ENCODE measurements at places on chromosomes 16 and 17.
A peak's percentile ranks its signal among the peaks of the same experiment; 100 is the strongest.

DNA sequence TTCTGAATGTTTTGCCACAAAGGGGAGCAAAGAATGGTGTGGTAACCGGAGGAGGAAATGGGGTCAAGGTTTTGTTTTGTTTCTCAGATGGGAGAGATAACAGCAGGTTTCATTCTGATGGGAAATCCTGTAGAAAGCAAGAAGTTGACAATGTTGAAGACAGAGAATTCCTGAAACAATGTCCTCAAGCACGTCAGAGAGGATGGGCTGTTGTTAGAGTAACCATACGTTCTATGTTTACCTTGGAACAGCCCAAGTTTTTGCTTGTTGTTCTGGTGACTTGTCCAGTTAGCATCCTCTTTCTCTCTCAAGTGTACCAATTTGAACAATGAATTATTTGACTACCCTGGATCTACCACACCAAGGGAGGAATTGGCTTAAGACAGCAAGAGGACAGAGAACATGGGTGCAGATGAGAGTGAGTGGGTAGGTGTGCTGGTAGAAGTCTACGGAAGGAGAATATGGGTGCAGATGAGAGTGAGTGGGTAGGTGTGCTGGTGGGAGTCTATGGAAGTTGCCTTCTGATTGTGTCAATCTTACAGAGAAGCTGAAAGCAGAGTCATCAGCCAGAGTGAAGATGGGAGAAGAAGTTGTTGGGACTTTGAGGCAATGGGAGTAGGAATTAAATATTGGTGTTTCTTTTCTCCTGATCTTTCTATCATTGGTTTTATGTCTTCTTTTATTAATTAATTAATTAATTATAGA, 14.8 kb upstream of the NSRP1 start:
- no peak for DNase-seq

DNA sequence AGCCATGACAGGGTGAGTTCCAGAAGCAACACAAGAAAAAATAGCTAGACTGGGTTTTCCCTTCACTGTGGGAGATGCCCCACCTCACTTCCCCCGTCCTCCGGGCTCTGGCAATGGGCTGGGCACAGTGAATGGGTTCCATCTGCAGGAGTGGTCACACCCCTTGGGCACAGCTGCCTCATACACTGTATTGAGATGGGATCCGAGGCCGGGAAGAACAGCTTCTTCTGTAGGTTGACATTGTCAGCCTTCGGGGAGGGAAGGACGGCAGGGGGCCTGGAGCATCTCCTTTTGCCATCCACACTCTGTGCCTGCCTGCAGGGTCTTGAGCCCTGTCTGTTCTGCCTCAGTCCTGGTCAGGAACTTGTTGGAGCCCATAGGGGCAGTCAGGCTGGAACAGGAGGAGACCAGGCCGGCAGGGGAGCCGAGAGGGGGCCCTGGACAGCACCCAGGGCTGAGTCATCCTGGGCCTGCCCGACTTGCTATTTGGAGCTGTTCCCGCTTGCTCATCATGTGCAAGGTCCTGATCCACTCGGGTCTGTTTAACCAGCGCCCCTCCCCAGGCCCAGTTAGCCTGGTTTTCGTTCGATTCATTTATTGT, 286.7 kb downstream of the SEC14L1 start:
- DNase-seq: no peak

DNA sequence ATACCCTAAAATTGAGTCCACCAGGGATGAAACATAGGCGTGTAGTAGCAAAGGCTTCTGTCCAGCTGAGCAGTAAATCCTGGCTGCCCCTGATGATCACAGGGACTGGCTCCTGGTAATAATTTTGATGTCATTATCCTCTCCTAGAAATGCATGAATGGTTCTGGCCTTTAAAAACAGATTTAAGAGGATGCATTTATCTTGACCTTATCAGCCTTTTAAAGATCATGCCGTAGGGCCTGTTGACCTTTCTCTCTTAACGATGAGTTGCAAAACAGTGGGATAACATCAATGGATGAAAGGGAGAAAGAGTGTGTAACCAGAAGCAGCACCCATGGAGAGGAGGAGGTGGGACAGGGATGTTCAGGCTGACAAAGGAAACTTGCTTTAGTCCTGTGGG, 128.5 kb downstream of the CA10 start:
- DNase-seq: no peak

GRCh38 chr17:4142107-4142900, 526 bp downstream of the ZZEF1 start:
- DNase-seq: no peak

GRCh38 chr16:29230671-29231096, 175.8 kb downstream of the NPIPB11 start:
- DNase-seq: no peak

DNA sequence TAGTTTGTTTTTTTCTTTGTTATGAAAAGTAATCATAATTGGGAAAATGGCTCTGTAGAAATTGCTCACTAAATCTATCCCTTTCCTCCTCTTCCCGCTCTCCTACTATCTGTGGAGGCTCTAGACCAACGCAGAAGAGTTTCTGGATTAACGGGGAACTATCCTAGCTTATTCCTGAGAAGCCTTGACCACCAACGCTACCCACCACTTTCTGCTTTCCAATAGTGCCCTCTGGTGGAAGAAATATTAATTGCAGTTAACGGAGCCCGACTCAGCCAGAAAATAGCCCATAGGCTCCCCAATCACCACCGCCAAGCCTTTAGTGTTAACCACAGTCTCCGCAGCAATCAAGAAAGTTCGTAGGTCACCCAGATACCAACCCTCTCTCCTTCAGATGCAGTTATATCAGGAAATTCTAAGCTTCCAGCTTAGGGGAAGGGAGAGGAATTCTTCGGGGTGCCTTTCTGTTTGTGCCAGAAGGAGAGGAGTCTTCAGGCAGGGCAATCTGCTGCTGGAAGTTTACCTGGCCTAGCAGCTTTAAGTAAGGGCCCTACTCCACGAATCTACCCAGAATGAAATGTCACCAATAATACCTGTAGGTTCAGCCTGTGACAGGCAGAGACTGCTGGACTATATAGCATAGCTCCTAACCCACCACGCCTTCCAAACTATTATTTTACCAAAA, 23.0 kb upstream of the NSRP1 start:
- DNase-seq: peak; percentile 65

- DNase-seq: no peak
Measured at GRCh38 chr16:22388101-22388644, 13.8 kb upstream of the CDR2 start.

- DNase-seq: no peak
Measured at GRCh38 chr17:41256291-41256685, 1.1 kb downstream of the KRTAP9-9 start.

GRCh38 chr16:85479972-85480726, 133.0 kb upstream of the GSE1 start:
- no peak for DNase-seq

DNA sequence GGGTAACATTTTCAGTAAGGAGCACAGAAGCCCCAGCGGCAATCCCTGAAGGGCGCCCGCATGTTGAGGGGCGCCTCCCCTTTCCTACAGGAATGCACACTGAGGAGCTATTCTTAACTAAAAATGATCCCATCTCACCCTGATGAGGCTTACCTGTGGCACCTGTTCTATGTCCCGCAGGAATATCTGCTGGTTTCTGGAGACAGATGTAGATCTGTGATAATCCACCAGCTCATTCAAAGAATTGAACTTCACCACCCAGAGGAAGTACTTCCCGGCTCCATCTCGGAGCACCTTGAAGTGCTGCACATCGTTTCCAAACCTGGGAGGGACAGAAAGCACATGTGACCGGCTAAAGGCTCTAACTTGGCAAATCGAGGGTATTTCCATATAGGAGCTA, 32.3 kb upstream of the SLC25A19 start:
- peak; percentile 20 for DNase-seq

- DNase-seq: no peak
Measured at GRCh38 chr16:86854058-86854621, 275.8 kb downstream of the FOXL1 start.

DNA sequence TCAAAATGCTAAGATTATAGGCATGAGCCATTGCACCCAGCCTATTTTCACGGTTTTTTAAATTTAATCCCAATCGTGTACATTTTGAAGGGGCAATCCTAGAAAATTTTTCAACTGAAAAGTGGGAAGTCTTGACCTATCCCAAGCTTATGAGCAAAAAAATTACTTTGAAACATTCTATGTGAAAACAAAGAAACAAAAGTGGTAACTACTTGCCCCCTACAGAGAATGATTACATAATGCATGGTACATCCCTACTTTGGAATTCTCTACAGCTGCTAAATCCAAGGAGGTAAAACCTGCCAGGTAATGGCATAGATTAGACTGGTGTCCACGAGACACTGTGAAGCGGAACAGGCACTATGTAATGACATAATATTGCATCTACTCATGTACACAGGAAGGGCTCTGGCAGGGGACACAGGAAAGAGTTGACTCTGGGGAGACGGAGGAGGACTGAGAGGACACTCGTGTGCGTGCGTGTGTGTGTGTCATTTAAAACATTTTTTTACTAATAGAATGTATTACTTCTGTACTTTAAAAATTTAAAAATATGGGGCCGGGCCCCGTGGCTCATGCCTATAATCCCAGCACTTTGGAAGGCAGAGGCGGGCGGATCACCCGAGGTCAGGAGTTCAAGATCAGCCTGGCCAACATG, 15.7 kb downstream of the ASGR2 start:
- peak; percentile 22 for DNase-seq

- DNase-seq: no peak
Measured at GRCh38 chr16:81696961-81697615, 82.0 kb upstream of the PLCG2 start.

GRCh38 chr17:76407509-76407908, 23.1 kb downstream of the SPHK1 start:
- DNase-seq: no peak

GRCh38 chr16:14110728-14111251, 39.7 kb downstream of the MRTFB start:
- no peak for DNase-seq

DNA sequence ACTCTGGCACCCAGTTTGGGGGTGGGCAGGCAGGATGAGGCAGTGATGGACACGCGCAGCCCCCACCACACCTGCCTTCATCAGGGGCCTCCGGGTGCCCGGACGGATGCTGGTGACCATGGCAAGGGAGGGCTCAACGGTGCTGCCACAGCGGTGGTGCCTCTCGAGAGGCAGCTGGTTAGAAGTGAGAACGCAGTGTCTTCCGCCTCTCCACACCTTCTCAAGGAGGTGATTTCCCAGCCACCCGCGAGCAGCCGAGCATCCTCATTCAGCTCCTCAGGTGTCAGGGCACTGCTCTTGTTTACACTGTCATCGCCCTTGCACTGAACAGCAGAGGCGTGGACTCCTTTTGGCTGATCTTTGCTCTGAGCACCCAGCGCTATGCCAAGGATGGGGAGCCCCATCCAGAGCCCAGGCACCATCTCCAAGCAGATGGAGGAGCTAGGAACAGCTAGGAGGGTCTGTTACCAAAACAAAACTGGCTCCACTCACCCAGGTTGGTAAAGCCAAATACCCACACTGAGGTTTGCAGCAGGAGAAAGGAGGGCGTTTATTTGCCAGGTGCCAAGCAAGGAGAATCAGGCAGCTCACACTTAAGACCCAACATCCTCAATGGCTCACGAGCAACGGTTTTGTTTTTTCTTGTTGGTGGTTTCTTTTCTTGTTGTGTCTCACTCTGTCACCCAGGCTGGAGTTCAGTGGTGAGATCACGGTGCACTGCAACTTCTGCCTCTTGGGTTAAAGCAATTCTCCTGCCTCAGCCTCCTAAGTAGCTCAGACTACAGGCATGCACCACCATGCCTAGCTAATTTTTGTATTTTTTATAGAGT, 174.3 kb upstream of the TNRC6C start:
- peak; percentile 80 for DNase-seq

DNA sequence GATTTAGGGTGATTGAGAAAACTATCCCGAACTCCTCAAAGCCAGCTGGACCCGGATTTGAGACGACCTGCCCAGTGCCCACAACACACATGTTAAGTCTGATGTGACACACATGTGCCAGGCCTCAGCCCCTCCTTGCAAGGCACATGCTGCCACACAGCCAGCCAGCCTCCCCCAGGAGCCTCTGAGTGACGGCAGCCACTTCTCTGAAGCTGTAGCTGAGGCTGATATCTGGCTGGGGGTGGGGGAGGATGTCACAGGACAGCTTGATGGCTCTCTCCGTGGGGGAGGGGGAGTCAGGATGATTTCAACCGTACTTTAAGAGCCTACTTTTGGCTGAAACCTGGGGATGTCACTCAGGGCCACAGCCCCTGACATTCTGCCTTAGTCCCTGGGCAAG, 40.9 kb downstream of the SRCIN1 start:
- DNase-seq: no peak

DNA sequence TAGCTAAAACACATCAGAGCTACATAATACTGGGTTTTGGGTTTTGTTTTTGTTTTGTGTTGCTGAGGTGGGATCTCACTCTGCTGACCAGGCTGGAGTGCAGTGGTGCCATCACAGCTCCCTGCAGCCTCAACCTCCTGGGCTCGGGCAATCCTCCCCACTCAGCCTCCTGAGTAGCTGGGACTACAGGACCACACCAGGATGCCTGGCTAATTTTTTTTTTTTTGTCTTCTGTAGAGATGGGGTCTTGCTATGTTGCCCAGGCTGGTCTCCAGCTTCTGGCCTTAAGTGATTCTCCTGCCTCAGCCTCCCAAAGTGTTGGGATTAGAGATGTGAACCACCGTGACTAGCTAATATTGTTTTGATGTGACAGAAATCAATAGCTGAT, 6.2 kb downstream of the MEAK7 start:
- DNase-seq: no peak

GRCh38 chr17:74637926-74638325, 14.4 kb upstream of the CD300E start:
- DNase-seq: no peak

- DNase-seq: no peak
Measured at GRCh38 chr17:18974407-18975149, 22.6 kb downstream of the SLC5A10 start.

GRCh38 chr17:7589891-7590691, at the start of gene SOX15:
Gene SOX15 (minus strand): TSS chr17:7590094. CDS start chr17:7589676, 418 bp downstream.
- no peak for DNase-seq

DNA sequence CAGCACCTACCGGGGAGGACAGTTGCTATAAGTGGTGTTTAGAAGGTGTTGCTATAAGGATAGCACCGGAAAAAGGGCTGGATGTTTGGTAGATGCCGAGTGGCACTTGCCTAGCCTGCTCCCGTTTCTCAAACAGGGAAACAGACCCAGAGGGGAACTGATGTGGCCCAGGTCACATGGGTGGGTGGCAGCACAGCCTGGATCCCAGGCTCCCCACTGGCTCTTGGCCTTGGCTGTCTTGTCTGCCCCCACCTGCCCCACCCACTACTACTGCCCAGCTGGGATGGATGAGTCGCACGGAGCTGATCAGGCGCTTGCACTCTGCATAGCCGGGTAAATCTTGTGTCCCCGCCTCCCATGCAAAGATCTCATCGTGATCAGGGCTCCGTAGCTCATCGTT, 7.2 kb downstream of the SMTNL2 start:
- no peak for DNase-seq

GRCh38 chr17:28270055-28270454, 48.9 kb upstream of the TMEM97 start:
- no peak for DNase-seq
